ENCODE measurements at places on chromosomes 12 and 14. TPM values are rescaled to one million over a fixed set of nuclear protein-coding genes. Genes with fewer than 3 reads are reported as not detected.

GRCh38 chr12:28905220-28905955 lies 243.7 kb upstream of the FAR2 start:
- no peak for DNase-seq
- no peaks in the 10 kb centered on the region for H3K27me3 ChIP-seq
- no peaks in the 10 kb centered on the region for H3K4me1 ChIP-seq

DNA sequence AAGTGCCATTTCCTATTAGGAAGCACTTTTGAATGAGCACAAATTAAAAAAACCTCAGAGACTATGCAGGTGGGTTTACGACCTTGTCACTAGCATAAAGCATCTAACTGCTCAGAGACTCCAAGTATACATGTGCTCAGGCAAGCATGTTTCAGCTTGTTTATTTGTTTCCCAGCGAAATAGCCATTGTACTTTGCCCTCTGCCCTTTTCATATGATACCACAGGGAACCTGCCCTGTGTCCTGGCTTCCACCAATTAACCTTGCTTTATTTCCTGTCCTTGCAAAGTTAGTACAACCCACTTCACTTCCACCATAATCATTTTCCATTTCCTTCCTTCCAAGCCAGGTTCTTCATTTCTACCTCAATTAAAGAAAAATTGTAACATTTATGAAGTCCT lies 194.9 kb downstream of the DUSP6 start:
- no peak overlapping the region for H3K4me3 ChIP-seq
- H3K27ac ChIP-seq: no peak overlapping the region
- H3K27me3 ChIP-seq: no peaks in the 10 kb centered on the region
- peaks cover 20% of the 10 kb centered on the region for H3K4me1 ChIP-seq

GRCh38 chr14:23528555-23528954 lies 23.0 kb downstream of the ZFHX2 start:
- no peaks in the 10 kb centered on the region for H3K36me3 ChIP-seq
- H3K4me1 ChIP-seq: no peaks in the 10 kb centered on the region
- no peak overlapping the region for H3K4me3 ChIP-seq

GRCh38 chr12:83181074-83181473 lies 494.4 kb downstream of the TMTC2 start:
- H3K36me3 ChIP-seq: no peaks in the 10 kb centered on the region
- no peak overlapping the region for H3K27ac ChIP-seq
- no peaks in the 10 kb centered on the region for H3K4me1 ChIP-seq
- H3K4me3 ChIP-seq: no peak overlapping the region
- DNase-seq: no peak
- no peaks in the 10 kb centered on the region for H3K27me3 ChIP-seq

DNA sequence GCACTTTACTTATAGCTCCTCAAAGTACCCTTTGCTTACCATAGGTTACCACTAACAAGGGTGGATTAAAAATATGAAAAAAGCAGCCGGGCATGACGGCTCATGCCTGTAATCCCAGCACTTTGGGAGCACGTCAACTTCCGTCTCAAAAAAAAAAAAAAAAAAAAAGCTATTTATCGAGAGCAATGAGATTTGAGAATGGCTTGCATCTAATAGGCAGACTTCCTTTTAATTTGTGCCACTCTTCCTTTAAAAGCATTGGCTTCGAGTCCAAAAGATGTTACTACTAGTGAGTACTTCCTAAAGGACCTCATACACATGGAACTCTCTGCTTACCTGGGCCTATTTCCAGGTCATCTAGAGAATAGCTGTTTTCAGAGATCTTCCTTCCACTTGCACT lies 38.5 kb upstream of the CERS5 start:
- no peaks in the 10 kb centered on the region for H3K27me3 ChIP-seq
- no peaks in the 10 kb centered on the region for H3K4me1 ChIP-seq
- H3K27ac ChIP-seq: no peak overlapping the region
- H3K4me3 ChIP-seq: no peak overlapping the region

- no peaks in the 10 kb centered on the region for H3K27me3 ChIP-seq
- H3K27ac ChIP-seq: no peak overlapping the region
- H3K36me3 ChIP-seq: no peaks in the 10 kb centered on the region
- no peak for DNase-seq
These were observed 58.1 kb downstream of the DAAM1 start for GRCh38 chr14:59246566-59246965.

GRCh38 chr12:49098035-49098451 lies 3.4 kb upstream of the DHH start:
- no peak overlapping the region for H3K27ac ChIP-seq
- peaks cover 16% of the 10 kb centered on the region for H3K27me3 ChIP-seq
- H3K36me3 ChIP-seq: peaks cover 52% of the 10 kb centered on the region
- peaks cover 17% of the 10 kb centered on the region for H3K4me1 ChIP-seq
- H3K4me3 ChIP-seq: no peak overlapping the region
- DNase-seq: peak; percentile 48

GRCh38 chr12:128033473-128033872 lies 233.5 kb upstream of the TMEM132C start:
- DNase-seq: no peak
- H3K4me3 ChIP-seq: no peak overlapping the region
- H3K27ac ChIP-seq: no peak overlapping the region
- no peaks in the 10 kb centered on the region for H3K36me3 ChIP-seq

AKAP5 gene
- total RNA-seq: 4.3 TPM

RNASE1 gene
- total RNA-seq: not detected

KLHDC1 gene
- total RNA-seq: 5.7 TPM

CABP1 gene
- total RNA-seq: 0.27 TPM

All from activated B cell treated with CpG ODN at 0.5 μM for 24 hours (primary cell).